NCI-H1436 (cell line): ENCODE measurements at places on chromosomes 2 and 18.
A peak's percentile ranks its signal among the peaks of the same experiment; 100 is the strongest.

DNA sequence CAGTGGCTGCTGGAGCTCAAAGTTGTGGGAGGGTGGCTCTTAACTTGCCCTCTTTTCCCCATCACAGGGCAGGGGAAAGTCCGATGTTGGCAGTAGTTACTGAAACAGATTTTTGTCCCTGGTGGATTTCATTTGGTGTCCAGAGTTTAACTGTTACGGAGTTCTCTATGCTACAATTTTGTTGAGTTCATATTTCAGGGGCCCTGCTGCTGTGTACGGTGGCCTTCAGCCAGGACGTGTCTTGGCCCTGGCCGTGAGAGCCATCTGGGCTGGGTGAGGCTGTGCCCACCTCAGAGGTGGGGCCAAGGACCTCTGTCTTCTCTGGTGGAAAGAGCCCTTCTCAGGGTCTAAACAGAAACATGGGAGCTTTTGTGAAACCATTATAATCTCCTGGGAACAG lies 67.4 kb downstream of the SH3YL1 start:
- DNase-seq: no peak

GRCh38 chr2:173651891-173652290 lies 297.2 kb downstream of the CDCA7 start:
- no peak for DNase-seq

- peak; percentile 28 for DNase-seq
Observed at GRCh38 chr18:33957707-33958106, 267.0 kb downstream of the NOL4 start.

- DNase-seq: no peak
Observed at GRCh38 chr2:103327386-103327785, 565.6 kb downstream of the TMEM182 start.

DNA sequence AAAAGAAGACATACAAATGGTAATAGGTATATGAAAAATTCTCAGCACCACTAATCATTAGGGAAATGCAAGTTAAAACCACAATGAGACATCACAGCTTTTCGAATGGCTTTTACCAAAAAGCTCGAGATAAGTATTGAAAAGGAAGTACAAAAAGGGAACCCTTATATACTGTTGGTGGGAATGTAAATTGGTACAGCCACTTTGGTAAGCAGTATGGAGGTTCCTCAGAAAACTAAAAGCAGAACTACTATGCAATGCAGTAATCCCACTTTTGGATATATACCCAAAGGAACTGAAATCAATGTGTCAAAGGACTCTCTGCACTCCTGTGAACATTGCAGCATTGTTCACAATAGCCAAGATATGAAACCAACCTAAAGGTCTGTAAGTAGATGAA lies 107.5 kb upstream of the SPATS2L start:
- no peak for DNase-seq

DNA sequence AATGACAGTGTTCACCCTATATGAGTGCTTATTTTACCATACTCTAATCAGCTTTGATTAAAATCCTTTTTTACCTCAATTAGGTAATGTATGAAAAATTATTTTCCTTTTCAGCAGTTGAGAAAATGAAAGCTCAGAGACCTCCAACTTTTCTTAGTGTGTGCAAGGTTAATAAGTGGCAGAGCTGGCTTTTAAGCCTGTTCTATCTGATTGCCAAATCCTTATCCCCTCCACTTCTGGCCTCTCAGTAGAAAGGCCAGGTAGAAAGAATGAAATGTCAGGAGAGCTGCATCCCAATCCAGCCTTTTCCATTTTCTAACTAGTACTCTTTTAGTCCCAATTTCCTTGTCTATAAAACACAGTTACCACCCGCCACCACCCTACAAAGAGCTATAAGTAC lies 67.6 kb upstream of the LCLAT1 start:
- no peak for DNase-seq

DNA sequence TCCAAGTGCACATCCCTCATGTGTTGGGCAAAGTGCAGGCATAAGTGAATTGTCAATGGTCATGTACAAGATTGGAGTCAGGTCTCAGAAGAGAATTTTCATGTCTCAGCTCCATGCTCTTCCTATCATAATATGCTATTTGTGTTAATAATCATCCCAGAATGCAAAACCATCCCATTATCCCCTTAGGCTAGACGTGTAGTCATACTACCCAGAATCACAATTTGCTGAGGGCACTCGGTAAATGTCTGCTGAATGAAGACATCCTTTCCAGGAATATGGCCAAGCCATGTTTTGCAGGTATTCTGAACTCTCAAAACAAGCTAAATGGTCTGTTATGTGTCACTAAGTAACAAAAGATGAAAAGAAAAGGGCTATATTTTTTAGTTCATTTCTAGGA lies 263.8 kb downstream of the RAD51AP2 start:
- no peak for DNase-seq

DNA sequence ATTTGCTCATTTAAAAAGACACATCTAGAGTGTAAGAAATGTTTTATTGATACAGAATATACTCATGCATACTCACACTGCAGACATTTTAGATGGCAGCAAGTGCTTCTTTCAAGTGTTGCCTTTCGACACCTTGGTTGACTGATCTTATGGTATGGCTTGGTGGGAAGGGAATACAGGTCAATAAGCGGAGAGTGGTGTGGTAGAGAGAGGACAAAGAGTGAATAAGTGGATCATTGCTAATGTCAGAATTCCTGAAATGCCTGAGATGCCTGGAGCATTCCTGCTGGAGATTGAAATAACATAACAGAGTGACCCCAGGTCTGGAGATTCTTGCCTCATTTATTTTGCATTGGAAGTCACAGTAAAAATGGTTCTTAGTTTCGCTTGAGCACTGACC lies 76.7 kb downstream of the RND3 start:
- DNase-seq: no peak

DNA sequence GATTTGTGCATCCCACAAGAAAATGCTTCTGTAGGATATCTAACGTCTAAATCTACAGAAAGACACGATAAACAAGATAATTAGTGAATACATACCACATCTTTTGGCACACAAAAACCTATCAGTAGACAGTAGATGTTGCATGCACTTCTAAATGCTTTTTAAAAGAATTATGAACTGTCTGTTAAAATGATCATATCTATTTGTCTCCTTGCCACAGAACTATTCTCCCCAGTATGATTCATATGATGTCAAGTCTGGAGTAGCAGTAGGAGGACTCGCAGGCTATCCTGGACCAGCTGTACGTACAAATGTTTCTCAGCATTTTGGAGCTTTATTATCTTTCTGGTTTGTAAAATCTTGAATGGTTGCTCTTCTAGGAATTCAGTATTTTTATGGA lies 12.7 kb downstream of the COL3A1 start:
- no peak for DNase-seq

DNA sequence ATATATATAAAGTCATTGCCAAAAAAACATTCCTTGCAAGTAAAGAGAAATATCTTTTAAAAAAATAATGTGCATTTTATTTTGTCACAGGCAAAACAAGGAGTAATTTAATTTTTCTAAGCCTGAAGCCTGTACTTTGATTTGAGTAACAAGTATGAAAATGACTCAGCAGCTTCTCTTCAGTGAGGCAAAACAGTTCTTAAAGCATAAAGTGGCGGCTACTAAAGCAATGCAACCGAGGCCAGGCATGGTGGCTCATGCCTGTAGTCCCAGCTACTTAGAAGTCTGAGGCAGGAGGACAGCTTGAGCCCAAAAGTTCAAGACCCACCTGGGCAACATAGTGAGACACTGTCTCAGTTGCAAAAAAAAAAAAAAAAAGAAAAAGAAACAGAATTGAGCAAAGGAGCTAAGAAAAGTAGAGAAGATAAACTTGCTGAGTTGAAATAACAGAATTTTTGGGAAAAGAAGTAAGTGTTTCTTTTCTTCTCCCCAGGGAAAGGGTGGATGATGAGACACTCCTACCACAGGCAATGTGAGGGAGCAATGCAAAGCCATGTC lies 29.6 kb downstream of the DOK1 start:
- no peak for DNase-seq

DNA sequence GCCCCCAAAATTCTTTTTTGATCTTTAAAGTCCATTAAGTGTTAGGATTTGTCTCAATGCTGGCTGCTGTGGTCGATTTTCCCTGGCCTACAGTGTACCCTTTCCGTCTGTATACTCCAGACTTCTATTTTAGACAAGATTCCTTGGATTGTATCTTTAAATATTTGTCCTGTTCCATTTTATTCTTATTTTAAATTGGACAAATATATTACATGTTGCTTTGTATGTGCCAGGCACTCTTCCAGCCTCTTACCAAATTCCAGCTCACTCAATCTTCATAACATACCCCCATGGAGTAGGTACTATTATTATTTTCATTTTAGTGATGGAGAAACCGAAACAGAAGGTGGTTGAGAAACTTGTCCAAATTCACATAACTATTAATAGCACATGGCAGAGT lies 58.1 kb downstream of the VWA3B start:
- no peak for DNase-seq

DNA sequence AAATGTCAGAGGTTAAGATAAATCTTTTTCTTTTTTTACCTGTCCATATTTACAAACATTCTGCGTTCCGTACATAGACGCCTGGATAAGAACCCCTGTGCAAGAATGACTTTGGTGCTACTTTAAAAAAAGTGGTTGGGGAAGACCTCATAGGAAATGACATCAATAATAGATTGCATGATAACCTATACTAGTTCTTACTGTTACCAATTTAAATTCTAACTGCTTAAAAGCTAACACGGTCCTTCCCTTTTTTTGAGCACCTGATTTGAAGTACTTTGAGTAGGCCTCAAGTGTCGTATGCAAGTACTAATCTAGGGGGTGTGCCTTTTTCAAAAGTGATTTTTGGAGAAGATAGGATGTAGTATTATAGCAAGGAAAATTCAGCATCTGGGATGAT lies 2.1 kb downstream of the SLC39A10 start:
- DNase-seq: no peak

- no peak for DNase-seq
Observed at GRCh38 chr2:170180031-170180566, 2.2 kb downstream of the MYO3B start.

- no peak for DNase-seq
Observed at GRCh38 chr2:173359231-173359630, 4.6 kb downstream of the CDCA7 start.

- peak; percentile 63 for DNase-seq
Observed at GRCh38 chr2:88016960-88017779, 823 bp upstream of the RNU2-63P start.

GRCh38 chr18:32661486-32662299 lies 111.1 kb downstream of the KLHL14 start:
- DNase-seq: no peak

DNA sequence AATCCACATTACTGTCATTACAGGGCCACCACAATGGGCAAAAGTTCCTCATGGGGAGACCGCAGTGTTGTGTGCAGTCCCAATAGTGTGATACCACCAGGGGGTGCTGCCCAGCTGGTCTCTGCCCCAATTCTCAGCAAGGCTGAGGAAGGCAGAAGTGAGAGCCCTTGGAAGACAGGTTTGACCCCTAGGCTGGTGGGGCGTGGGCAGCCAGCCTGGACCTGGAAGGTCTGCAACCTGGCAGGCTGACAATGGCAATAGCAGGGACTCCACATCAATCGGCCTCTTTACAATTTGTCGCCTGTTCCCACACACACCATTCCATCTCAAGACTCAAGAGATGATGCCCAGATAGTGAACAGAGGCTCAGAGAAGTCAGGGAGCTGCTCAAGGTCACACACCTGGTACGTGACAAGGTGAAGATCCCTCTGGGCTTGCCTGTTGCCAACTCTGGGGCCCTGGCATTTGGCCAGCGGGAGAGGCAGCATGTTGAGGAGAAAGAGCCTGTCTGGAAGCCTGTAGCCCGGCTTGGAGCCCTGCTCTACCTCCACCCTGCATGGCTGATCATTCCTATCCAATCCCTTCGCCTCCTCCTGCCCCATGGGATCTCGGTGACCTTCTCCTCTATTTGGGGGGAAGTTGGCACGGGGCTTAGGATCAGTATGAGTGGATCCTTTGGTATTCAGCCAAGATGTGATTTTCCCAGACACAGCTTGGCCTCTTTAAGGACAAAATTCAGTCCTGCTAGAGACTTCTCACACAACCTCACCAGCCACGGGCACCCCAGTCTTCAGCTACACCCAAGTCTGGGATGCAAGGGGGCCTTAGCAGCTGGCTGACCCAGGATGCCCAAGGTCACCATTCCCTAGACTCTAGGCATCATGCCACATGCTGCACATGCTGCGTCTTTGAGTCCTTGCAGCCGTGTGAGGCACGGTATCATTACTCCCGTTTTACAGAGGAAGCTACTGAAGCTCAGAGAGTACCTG lies 2.9 kb upstream of the ATOH8 start:
- peak; percentile 11 for DNase-seq

GRCh38 chr2:112317303-112318158 lies 42.1 kb downstream of the ZC3H6 start:
- no peak for DNase-seq

DNA sequence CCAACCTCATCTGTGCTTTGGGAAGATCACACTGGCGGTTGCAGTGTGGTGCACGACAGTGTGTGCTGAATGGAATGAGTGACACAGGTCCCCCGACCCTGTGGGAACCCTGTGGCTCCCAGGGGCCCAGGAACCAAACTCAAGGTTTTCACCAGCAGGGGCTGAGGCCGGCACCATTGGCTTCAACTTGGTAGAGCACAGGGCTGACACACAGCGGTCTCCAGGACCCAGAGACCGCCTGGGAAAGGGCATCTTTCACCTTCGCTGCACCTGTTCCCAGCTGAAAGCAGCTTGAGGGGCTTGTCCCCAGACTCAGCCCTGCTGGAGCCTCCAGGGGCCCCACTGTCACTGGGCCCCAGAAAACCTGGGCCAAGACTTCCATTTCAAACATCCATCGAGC lies 59.0 kb upstream of the ODC1 start:
- no peak for DNase-seq
